Activated CD8-positive, alpha-beta memory T cell treated with anti-CD3 and anti-CD28 coated beads for 1 hour (primary cell): ENCODE measurements at places on chromosomes 7 and 10.

DNA sequence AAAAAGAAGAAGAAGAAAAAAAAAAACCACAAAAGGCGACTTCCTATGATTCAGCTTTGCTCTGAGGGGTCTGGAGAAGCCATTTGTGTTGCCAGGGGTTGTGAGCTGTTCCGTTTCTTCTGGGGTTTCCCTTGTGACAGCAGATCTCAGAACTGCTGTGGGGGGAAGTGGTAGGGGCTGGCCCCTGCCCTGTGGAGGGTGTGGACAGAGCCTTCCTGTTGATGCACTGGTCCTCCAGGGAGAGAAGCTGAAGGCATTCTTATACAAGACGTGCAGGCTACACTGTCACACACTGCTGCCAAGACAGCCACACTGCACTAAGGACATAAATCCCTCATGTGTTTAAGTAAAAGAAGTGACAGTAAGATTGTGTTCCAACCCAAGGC is 17.3 kb upstream of the CSGALNACT2 start:
- DNase-seq, result no peak

GRCh38 chr10:124425227-124425962 is 6.7 kb upstream of the OAT start:
- DNase-seq, result no peak

DNA sequence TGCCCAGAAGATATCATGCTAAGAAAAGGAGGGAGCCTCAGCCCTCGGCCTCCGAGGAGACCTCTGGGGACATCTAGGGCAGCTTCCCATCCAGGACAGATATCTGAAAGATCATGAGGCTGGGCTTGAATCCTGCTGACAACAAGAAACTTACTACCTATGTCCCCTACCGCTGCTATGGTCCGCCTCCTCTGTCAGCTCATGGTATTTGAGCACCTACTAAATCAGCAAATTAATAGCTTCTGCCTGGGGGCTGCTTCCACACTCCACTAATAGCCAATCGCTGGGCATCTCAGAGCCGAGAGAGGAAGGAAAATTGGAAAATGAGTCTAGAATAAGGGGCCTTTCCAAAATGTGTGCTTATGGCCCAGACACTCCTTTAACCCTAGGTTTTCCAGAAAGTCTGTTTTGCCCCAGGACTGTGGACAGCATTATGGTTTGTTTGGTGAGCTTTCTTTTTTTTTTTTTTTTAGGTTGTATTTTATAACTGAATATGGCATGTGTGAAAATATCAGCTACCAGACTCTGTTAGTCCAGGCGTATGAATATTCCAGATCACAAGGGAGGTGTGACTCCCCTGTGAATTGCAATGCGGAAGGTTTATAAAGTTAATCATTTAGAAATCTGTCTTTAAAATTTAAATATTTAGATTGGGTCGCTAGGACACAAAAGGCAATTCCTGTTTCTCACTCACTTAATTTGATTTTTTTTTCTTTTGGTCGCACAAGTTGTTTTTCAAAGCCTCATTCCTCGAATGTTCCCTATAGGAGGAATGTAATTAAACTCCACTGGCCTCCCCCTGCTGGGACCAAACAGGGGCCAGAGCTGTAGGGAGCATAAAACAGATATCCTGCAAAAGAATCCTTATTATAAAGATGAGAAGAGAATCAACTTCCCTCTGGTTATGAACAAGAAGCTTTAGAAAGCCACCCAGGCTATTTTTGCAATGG is 89.4 kb downstream of the PARP12 start:
- DNase-seq, result no peak

DNA sequence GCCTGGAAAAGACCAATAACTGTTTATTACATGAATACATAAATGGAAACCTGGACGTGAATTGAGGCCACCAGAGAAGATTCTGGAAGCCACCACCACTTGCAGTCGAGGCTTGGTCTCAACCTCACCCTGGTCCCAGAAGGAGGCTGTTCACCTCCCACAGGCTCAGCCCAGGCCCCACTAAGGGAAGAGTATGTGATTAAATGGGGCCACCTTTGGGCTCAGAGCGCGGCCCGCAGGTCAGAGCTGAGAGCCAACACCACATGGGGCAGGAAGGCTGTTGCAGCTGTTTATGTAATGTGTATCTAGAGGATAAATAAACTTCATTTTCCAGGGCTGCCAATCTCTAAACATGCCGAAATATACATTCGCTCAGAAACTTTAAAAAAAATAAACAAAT is 17.6 kb upstream of the FGFR2 start:
- DNase-seq, result no peak

DNA sequence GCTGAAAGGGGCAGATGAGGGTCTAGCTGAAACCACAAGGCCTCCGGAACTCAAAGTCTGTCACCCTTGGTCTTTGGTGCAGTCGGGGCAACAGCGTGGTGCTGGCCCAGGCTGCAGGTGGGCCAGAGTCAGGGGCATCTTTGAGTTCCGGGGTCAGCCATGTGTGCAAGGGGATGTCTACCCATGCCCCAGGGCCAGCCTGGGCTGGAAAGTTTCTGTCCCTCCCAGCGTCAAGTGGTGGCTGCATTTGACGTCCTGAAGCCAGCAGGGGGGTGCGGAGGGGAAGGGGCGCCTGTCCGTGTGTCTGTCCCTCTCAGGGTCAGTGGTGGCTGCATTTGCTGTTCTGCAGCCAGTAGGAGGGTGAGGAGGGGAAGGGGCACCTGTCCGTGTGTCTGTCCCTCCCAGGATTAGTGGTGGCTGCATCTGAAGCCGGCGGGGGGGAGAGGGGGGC is 638 bp downstream of the BRAT1 start:
- DNase-seq, result no peak

- DNase-seq, result no peak
Observed at GRCh38 chr10:27558612-27559020, 54.5 kb downstream of the RAB18 start.

GRCh38 chr10:115969591-115969990 is 303.4 kb downstream of the GFRA1 start:
- no peak for DNase-seq

GRCh38 chr10:131556061-131556896 is 244.8 kb upstream of the TCERG1L start:
- no peak for DNase-seq

DNA sequence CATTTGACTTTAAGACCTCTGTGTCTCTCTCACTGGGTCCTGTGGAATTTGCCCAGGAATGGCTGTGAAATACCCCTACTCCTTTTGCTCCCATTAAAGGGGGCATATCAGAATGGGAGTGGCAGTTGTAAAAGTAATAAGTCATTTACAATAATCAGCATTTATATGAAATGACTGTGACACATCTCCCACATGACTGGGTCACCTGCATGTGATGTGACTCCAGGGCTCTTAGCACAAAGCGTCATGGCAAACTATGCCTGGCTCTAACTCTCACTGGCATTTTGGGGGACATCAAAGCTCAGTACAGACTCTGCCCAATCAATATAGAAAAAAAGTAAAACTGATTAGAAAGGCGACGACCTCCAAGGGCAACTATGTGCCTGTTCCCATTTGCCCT is 157.6 kb downstream of the RPS24 start:
- no peak for DNase-seq

DNA sequence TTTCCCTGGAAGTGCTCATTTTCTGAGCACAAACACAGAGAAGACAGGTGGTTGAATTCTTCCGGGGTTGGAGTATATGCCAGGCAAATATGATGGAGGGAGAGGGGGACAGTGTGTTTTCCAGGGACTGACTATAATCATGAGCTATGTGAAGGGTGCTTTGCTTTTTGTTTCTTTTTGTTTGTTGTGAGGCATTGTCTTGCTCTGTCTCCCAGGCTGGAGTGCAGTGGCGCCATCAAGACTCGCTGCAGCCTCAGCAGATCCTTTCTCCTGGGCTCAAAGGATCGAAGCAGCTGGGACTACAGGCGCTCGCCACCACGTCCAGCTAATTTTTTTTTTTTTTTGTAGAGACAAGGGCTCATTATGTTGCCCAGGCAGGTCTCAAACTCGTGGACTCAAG is 47.3 kb upstream of the CPN1 start:
- no peak for DNase-seq

- no peak for DNase-seq
Observed at GRCh38 chr7:173209-173918, 19.0 kb upstream of the FAM20C start.

DNA sequence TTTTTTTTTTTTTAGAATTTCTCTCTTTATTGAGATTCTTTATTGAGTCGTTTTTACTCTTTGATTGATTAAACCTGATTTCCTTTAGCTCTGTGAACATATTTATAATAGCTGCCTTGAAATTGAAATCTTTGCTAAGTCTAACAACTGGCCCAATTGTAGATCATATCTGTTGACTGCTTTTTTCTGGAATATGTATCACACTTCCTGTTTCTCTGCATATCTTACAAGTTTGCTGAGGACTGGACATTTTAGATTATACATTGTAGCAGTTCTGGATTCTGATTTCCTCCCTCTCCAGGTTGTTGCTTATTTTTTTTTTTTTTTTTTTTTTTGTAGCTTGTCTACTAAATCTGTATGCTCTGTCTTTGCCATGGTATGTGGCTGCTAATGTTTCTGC is 56.3 kb downstream of the PRKAR2B start:
- DNase-seq, result no peak

DNA sequence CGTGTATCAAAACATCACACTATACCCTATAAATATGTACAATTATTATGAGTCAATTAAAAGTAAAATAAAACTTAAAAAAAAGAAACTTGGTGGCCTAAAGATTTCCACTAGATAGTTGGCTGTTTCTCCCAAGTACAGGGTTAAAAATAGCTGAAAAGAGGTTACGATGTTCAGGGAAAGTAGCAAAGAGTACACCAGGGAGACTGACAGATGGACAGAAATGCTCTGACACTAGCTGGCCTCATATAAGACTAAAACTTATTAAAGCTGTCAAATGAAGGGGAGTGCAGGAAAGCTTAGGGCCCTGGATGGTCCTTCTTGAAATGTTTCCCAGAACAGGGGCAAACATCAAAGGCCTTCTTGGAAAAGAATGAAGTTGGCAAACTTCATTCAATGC is 51.3 kb downstream of the TCAF1 start:
- DNase-seq, result no peak

DNA sequence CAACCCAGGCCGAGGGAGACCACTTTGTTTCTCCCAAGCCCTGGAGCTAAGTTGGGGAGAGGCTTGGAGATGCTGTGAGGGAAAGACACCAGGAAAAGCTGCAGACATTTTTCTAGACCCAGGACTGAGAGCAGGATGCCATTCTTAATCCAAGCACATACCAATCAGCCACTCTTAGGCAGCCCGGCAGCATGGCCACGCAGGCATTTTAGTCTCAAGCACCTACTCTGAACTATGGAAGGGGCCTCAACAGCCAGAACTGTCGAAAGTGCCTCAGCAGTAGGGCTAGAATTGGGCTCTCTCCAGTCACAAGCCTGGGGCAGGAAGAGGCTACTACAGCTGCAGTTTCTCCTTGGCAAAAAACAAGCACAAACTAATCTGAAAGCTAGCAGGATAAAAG is 57.8 kb downstream of the GCC1 start:
- DNase-seq, result no peak

- DNase-seq, result no peak
Observed at GRCh38 chr10:66252986-66253385, 672.9 kb upstream of the LRRTM3 start.

GRCh38 chr7:55066524-55066923 is 47.7 kb downstream of the EGFR start:
- DNase-seq, result no peak

DNA sequence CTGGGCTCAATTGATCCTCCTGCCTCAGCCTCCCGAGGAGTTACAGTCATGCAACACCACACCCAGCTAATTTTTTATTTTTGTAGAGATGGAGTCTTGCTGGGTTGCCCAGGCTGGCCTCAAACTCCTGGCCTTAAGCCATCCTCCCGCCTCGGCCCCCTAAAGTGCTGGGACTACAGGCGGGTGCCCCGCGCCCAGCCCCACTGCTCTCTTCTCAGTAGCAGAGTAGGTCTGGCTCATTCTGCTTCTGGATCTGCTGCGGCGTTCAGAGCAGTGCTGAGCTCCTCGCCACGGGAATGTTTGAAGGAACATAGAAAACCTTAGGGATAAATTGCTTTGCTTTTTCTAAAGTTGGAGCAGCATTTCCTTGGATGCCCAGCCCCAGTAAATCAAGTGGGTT is 27.4 kb downstream of the WIPI2 start:
- no peak for DNase-seq

DNA sequence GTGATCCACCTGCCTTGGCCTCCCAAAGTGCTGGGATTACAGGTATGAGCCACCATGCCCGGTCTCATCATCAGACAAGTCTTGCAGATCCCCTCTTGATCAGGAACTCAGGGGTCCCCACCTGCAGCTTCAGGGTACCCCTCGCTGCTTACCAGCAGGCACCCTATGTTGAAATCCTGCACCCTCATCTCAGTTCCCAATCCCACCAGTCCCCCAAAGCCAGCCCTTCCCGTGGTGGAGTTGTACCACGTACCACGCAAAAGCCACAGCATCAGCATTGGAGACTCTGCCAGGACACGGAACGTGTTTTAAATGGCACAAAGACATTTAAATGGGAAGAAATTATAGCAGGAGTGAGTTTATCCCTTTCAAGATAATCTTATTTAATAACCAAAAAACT is 202.0 kb downstream of the CUX1 start:
- DNase-seq, result no peak

DNA sequence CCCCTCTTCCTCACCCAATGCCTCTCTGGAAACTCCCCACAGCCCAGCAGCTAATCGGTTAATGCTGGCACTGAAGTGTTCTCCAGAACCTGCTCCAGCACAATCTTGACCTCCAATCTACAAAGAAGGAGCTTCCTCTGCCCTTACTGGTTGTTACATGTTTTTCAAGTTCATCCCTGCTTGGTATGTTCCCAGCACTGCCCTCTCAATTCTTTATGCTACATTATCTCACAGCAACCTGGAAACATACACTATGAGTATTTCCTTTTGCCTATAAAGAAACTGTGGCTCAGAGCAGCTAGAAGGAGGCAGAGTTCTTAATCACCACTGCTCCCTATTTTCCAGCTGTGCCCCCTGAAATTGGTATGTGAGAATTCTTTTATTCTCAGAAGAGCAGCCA is 84.1 kb upstream of the KMT2E start:
- DNase-seq, result no peak

- DNase-seq, result no peak
Observed at GRCh38 chr7:88614736-88615135, 144.8 kb upstream of the ZNF804B start.

GRCh38 chr10:131215776-131216175 is 95.7 kb downstream of the TCERG1L start:
- DNase-seq, result no peak

- DNase-seq, result no peak
Observed at GRCh38 chr7:107480932-107481331, 11.1 kb downstream of the GPR22 start.

- no peak for DNase-seq
Observed at GRCh38 chr7:137909042-137909441, 62.3 kb upstream of the DGKI start.

- DNase-seq, result no peak
Observed at GRCh38 chr7:151588982-151589381, 69.3 kb upstream of the RHEB start.

DNA sequence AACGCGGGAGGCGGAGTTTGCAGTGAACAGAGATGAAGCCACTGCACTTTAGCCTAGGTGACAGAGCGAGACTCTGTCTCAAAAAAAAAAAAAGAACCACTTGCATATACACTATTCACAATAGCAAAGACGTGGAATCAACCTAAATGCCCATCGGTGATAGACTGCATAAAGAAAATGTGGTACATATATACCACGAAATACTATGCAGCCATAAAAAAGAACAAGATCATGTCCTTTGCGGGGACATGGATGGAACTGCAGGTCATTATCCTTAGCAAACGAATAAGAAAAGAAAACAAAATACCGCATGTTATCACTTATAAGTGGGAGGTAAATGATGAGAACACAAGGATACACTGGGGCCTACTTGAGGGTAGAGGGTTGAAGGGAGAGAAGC is 39.5 kb downstream of the EGFR start:
- no peak for DNase-seq
